T-cell (primary cell): ENCODE measurements at places on chromosomes 5 and 9.

DNA sequence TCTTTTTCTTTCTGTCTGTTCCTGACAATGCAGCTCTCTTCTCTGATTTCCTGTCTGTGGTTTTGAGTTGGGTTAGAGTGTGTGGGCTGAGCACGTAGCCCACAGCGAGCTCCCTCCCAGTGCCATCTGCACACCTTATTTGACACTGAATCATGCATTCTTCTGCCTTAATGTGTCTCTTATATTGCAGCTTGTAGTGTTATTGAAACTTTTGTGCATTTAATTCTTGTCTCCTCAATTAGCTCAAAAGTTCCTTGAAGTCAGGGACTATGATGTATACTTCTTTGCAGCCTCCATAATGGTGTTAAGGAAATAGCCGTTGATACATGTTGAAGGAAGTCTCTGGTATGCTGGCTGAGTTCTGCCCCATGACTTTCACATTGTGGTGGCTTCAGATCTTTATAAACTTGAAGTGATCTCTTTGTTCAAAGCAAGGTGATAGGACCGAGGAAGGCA lies 576.2 kb upstream of the CLINT1 start:
- peak; percentile 19 for DNase-seq

DNA sequence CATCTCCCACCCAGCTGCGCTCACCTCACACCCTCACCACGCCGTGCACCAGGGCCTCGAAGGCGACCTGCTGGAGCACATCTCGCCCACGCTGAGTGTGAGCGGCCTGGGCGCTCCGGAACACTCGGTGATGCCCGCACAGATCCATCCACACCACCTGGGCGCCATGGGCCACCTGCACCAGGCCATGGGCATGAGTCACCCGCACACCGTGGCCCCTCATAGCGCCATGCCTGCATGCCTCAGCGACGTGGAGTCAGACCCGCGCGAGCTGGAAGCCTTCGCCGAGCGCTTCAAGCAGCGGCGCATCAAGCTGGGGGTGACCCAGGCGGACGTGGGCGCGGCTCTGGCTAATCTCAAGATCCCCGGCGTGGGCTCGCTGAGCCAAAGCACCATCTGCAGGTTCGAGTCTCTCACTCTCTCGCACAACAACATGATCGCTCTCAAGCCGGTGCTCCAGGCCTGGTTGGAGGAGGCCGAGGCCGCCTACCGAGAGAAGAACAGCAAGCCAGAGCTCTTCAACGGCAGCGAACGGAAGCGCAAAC lies 1.1 kb downstream of the POU4F3 start:
- DNase-seq, result no peak

- no peak for DNase-seq
Measured at GRCh38 chr5:132961887-132962286, 1.5 kb downstream of the AFF4 start.

DNA sequence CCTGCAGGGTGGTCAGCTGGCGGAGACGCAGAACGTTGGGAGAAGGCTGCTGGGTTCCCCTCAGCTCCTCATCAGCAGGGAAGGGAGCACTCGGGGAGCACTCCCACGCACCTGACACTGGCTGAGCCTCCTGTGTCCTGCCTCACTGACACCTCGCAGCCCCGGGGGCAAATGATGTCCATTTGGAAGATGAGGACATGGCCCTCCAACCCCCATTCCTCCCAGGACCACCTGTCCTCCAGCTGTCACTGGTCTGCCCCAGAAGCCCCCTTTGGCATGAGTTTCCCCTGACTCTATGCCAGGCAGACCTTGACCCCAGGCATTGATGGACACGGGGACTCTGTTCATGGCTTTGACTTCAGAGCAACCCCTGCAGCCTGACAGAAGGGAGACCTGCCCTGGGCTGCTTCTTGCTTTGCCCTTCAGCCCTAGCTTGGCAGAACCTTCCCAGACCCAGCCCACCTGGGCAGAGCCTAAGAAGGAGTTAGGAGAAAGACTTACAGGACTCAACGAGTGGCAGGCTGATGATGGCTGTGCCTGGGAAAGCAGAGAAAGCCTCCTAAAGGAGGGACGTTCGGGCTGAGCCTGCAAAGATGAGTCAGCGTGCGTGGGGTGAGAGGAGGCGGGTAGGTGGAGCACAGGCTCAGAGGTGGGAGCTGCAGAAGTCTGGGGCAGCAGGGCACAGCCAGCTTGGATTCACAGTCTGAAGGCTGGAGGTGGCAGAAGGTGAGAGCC lies 90.6 kb downstream of the LMX1B start:
- no peak for DNase-seq

DNA sequence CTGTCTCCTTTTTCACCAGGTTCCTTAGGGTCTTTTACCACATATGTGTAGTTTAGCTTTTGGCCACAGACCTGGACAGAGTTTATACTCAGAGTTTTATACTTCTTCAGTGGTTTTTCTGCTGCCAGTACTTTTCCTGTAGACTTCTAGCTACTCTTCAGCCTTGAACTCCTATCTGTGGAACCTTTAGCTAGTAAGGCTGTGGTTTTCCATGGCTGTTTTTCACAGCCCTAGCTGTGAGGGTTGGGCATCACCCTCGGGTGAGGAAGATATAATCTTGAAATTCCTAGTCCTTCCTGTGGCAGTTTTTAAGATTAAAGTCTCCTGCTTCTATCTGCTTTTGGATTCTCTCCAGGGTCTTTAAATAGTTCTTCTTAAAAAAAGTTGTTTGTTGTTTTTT lies 109.1 kb downstream of the FGF1 start:
- no peak for DNase-seq

DNA sequence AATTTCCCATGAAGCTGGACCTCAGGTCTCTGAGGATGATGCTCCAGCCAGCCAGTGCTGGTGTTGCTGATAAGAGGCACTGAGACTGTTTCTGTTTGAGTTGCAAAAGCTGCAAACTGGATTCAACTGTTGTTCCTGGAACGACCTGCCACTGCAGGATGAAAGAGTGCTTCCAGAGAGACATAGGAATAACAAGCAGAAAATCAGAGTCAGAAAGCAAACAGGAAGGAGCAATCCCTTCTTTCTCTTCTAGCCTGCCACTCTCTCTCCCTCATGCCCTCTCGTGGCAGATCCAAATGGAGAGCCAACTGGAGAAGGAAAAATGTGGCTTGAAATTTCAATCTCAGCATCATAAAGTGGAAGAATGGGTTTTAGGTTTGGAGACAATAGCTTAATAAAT lies 110.4 kb downstream of the STARD4 start:
- DNase-seq, result no peak

DNA sequence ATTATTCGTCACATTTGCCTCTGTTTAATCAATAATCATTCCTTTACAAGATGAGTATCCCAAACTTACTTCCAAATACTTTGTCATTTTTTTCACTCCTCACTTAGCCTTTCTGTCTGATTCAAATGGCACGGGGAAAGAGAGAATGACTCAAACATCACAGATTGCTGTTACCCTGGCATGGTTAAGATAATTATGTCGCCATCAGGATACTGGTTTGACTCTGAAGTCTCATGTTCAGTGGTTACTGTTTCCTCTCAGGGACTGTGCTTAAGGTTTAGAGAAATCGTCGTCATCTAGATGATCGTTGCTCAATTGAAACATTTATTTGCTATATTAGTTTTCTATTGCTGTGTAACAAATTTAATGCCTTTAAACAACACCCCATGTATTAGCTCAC lies 45.2 kb upstream of the RAD23B start:
- no peak for DNase-seq

GRCh38 chr5:71693828-71694427 lies 25.1 kb upstream of the CARTPT start:
- no peak for DNase-seq

GRCh38 chr5:38447786-38448185 lies 108.7 kb downstream of the LIFR start:
- DNase-seq, result no peak

DNA sequence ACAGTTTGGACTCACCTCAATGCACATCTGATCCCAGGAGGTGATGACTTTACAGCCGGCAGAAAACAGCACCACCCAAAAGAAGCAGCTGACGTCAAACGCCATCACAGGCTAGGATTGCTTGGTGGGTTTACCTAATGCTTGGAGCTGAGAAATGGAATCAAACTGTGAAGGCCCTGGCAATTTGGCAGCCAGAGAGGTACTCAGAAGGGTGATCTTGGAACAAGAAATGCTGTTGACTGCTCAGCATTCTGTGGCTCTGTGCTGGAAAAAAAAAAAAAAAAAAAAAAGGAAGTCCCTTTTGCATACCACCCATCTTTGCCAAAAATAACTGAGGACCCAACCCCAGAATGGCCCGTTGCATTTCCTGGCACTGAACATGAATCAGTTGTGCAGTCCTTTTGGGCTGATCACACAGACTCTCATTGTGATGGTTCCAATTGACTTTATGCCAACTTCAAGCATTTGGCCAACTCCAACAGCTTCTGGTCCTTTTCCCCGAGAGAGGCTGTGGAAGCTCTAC lies at the start of gene CD180:
Gene CD180 (minus strand): TSS at position 263 of the 523 bp plus-strand sequence. CDS start 158 bp downstream, at position 105.
- no peak for DNase-seq

DNA sequence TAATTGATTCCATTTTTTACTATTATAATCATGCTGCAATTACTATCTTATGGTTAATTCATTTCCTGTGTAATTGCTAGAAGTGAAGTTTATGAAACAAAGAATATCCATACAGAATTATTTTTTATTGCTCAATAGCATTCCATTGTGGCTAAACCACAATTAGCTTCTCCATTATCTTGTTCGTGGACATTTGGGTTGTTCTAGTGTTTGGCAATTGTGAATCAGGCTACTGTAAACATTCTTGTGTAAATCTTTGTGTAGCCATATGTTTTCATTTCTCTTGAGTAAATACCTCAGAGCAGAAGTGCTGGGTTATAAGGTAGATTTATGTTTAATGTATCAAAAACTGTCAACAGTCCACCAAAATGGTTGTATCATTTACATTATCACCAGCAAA lies 341.1 kb downstream of the MAT2B start:
- no peak for DNase-seq

- no peak for DNase-seq
Measured at GRCh38 chr5:57414191-57414590, 68.4 kb downstream of the ACTBL2 start.

- DNase-seq, result no peak
Measured at GRCh38 chr5:43873791-43874190, 270.8 kb downstream of the NNT start.

GRCh38 chr5:165175041-165175440 lies 1669.6 kb downstream of the MAT2B start:
- no peak for DNase-seq

GRCh38 chr5:143234162-143234842 lies 169.2 kb downstream of the NR3C1 start:
- no peak for DNase-seq

DNA sequence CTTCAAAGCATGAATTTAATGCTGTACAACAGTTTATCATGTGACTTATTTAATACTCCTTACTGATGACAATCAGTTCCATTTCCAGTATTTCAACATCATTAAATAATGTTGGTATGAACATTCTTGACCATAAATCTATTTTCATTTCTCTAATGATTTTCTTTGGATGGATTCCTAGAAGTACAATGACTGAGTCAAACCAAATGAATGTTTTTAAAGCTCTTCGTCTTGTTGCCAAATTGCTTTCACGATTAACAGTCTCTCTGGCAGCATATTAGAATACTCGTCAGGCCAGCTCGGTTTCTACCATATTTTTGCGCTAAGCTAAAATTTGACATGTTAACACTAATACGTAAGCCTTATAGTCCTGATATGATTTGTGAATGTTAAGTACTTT lies 197.0 kb downstream of the TRPM3 start:
- no peak for DNase-seq

GRCh38 chr9:83034587-83034986 lies 28.4 kb downstream of the RASEF start:
- DNase-seq, result no peak

DNA sequence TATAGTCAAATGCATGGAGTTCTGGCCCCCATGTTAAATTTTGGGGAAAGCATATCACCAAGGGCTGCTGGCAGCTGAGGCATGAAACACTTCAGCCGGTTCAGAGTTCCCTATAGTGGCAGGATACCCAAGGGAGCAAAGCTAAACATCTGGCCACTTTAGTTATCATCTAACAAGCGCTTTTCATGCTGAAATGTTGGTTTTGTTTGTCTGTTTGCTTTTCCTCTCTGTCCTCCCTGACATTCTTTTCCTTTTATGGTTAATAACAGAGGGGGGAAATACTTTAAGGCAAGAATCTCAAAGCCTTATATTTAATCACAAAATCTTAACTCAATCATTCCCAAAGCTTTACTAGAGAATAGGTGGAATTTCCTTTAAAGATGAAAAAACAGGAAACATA lies 11.9 kb downstream of the APBA1 start:
- DNase-seq, result no peak

GRCh38 chr9:124488641-124489210 lies 18.5 kb downstream of the NR5A1 start:
- DNase-seq, result no peak
